ENCODE measurements at places on chromosomes 11 and 22.

GRCh38 chr11:70542811-70543210, 144.5 kb downstream of the CTTN start:
- DNase-seq: no peak

- peak; percentile 91 for DNase-seq
These were observed 65.1 kb downstream of the ETS1 start for GRCh38 chr11:128522055-128522942.

DNA sequence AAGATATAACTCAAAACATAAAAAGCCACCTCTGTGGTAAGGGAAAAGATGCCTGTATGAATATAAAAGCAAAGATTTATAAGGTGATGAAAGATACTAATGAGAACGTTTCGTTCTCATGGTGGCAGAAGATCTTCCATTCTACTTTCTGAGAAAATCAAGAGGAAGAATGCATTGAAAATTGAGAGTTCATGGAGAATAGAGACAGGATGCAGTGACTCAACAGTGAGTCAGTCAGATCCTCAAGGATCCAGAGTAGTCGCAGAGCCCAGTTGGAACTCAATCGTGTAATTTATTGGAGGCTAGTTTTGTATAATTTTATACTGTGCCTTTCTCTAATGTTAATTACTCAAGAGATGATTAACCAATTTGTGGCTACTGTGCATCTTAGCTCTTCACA, 73.3 kb downstream of the ENTHD1 start:
- DNase-seq: no peak

GRCh38 chr22:17101475-17102296, 16.9 kb downstream of the IL17RA start:
- DNase-seq: no peak

- no peak for DNase-seq
These were observed 8.4 kb upstream of the SYT13 start for GRCh38 chr11:45294499-45294898.

GRCh38 chr22:45709866-45710265, 38.2 kb downstream of the ATXN10 start:
- no peak for DNase-seq
